ENCODE measurements at places on chromosomes 4 and X. TPM values are rescaled to one million over a fixed set of nuclear protein-coding genes. Genes with fewer than 3 reads are reported as not detected.

FATE1 gene
- not detected for total RNA-seq

GNRHR gene
- not detected for total RNA-seq

RXFP1 gene
- total RNA-seq, result 0.36 TPM

MRFAP1L1 gene
- 38.3 TPM for total RNA-seq

FREM3 gene
- total RNA-seq, result 0.18 TPM

AFM gene
- total RNA-seq, result not detected

All from aorta (tissue), 5 donors.